SW 1271 (cell line): ENCODE measurements at places on chromosomes 5 and 9.

GRCh38 chr5:75632321-75632720 is 21.1 kb downstream of the ANKDD1B start:
- no peak for DNase-seq

DNA sequence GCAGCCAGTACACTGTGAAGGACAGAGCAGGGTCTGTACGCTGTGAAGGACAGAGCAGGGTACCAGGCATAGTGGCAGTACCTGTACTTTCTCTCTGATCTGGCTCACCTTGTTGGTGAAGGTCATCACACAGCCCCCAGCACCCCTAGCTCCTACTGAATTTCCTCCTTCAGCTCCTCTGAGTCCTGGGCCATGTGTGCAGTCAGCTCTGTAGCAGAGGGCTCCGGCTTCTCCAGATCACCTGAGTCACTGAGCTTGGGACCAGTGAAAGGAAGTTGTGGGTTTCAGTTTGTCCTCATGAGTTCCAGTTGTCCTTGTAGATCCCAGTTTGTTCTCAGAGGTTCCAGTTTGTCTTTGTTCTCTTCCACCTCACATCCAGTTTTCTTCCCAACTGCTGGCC is 5.5 kb downstream of the NUDT2 start:
- DNase-seq, result no peak

DNA sequence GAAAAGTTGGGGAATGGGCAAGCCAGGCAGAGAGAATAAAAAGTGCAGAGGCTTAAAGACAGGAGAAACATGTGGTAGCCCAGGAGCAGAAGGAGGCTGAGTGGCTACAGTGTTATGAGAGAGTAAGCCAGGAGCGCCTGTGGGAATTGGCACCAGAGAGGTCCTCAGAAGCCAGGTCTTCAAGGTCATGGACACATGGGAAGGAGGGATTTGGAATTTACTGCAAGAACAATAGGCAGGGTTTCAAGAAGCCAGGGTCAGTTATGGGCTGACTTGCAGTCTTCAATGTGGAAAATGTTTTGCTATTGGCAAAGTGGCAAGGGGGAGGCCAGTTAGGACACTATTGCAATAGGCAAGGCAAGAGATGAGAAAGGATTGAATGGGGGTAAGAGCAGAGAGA is 29.3 kb downstream of the ERAP1 start:
- DNase-seq, result no peak

GRCh38 chr5:138536665-138537315 is 6.2 kb downstream of the ETF1 start:
- no peak for DNase-seq

DNA sequence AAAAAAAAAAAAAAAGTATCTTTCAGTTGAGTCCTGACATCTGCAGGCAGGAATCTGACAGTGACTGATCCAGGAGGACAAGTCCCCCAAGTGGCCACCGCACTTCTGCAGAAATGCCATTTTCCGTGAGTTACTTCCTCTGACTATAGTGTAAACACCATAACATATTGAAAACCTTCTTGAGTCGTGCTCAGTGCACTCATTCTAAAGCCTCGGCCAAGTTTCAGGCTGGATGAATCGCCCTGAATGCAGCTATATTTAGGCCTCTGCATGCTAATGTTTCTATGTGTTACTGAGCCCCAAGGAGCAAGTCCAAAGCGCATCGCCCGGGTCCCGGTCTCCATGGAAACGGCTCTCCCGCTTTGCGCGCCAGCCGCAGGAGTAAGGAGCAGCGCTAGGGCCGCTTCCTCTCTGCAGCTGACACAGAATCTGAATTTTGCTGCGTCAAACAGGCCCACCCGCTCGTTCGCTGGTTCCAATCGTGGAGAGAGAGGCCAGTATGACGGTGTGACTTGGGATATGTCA is 335.4 kb downstream of the MSX2 start:
- peak; percentile 25 for DNase-seq

GRCh38 chr9:133484671-133485437 is 6.0 kb upstream of the SLC2A6 start:
- DNase-seq, result no peak

- DNase-seq, result no peak
These were observed 1049.4 kb upstream of the NUDT12 start for GRCh38 chr5:104612005-104612404.

GRCh38 chr9:113573046-113573958 is 109.8 kb downstream of the RGS3 start:
- DNase-seq, result no peak

DNA sequence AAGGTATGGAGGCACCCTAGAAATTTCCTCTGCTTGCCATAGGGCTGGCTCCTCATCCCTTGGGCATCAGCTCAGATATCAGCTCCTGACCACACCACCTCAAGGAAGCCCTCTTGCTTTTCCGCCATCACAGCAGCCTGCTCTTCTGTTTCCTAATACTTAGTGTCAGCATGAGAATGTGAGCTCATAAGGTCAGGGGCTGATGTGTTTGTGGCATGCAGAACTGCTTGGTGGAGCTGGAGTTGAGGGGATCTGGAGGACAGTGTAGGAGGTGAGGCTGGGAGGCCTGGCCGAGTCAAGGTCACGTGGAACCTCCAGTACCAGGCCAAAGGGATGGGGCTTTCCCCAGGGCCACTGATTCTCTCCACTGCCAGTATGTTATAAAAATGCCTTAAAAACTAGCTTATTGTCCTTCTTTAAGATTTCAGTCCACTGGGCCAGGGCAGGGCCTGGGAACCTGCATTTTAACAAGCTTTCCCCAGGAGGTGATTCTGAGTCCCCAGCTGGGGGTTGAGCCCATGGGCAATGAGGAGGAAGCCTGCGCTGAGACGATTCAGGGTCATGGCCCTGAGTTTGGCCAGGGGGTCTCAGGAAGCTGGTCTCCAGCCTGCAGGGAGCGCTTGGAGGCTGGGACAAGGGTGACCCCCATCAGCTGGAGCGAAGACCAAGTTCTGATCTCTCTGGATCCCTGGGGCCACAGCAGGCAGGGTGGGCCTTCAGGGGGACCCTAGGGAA is 28.6 kb downstream of the DAB2IP start:
- no peak for DNase-seq

GRCh38 chr9:125999504-125999881 is 252.3 kb downstream of the PBX3 start:
- no peak for DNase-seq

- DNase-seq, result no peak
These were observed 13.3 kb downstream of the PKD2L2 start for GRCh38 chr5:137902408-137903133.

- DNase-seq, result no peak
These were observed 38.1 kb downstream of the INSYN2B start for GRCh38 chr5:169942181-169942580.

DNA sequence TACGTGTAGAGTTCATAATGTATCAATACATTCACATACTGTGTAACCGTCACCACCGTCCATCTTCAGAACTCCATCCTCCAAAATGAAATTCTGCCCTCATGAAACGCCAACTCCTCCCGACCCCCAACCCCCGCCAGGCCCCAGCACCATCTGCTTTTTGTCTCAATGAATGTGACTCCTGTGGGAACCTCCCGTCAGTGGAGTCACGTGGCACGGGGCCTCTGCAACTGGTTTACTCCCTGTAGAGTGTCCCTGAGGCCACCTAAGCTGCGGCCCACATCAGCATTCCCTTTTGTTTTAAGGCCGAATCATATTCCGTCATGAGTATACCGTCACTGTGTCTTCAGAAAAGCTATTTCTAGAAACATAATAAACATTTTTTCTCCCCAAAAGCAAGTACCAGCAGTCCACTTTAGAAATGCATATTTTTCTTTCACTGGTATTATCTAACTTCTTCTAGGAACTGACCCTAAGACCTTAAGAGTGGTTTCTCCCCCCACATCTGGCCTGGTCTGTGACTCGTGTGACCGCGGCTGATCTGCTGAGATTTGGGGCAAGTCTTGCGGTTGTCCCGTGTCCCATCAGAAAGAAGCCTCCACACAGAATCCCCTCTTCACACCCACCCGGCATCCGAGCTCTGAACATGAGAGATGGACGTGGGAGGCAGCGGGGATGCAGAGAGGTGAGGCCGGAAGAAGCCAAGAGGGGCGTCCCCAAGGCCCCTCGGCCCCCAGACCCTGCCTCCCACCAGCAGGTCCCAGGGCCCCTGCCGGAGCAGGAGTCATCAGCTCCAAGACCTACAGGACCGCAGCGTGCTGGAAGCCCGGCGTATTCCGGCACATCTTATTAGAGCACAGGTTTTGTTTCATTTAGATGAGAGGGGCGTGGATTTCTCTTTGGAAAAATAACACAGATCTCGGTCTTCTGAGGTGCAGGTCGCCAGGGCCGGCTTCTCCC is 38.3 kb downstream of the SLC6A3 start:
- no peak for DNase-seq

GRCh38 chr9:85319936-85320656 is 421.7 kb downstream of the AGTPBP1 start:
- DNase-seq, result no peak

DNA sequence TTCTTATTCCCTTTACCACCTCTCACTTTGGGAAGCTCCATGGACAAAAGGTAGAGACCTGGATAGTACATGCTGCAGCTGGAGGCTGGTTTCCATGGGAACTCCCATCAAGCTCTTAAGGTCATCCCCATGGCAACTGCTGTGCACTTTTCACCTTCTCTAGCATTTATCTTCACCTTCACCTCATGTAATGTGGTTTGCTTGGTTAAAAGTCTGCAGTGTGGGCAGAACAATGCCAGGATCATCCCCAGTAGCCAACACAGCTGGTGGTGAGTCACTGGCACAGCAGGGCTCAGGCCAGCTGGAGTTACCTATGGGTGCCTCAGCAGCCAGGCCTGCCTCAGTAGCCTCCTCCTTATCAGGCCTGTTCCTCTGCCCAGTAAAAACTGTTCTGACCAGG is 210.5 kb downstream of the GRIA1 start:
- no peak for DNase-seq

DNA sequence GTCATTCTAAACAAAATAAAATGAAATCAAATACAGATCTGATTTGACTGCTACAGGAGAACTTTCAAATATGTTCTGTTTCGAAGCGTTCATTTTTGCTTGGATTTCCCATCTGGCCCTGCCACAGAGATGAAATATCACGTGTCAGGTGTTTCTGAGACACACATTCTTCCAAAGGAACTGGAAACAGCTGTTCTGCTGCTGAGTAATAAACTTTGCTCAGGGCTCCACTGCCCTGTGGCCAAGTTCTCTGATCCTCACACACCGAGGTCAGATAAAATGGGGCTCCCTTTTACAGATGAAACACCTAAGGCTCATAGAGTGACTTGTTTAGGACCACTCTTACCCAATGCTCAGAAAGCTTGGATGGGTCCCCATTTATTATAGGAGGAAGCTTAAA is 42.5 kb downstream of the FRMPD1 start:
- DNase-seq, result no peak
